ENCODE measurements at places on chromosomes 16 and 17.
A peak's percentile ranks its signal among the peaks of the same experiment; 100 is the strongest.

DNA sequence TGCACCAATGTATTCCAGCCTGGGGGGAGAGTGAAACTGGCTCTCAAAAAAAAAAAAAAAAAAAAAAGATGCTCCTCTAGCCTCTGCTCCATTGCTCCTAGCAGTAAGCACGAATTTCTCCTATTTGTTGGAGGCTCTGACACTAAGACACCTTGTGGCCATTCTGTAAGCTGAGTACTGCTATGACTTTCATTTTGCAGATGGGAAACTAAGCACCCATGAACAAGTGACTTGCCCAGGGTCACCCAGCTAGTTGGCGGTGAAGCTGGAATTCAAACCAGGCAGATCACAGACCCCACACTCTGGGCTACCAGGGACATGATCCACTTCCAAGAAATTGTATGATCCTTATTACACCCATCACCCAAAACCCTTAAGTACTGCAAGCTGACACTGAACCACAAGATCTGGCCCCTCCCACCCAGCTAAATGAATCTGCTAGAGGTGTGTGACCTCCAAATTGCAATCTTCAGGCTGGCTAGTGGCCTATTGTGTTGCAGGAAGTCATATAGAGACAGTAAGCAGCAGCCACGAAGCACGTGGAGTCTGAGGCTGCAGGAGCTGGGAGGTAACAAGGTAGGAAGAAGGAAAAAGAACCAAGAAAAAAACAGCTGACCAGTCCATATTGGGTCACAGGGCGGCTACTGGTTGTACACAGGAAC is 209.4 kb downstream of the XYLT1 start:
- DNase-seq: no peak

DNA sequence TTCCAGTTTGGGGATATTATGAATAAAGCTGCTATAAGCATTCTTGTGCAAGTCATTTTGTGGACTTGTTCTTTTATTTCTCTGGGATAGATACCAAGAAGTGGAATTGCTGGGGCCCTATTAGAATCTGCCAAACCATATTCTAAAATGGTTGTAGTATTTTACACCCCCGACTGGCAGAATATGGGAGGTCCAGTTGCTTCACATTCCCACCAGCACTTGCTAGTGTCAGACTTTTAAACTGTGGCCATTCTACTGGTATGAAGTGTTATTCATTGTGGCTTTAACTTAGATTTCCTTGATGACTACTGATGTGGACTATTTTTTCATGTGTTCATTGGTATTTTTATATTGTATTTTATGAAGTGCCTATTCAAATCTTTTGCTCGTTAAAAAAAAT is 18.1 kb upstream of the NUP93 start:
- DNase-seq: no peak

DNA sequence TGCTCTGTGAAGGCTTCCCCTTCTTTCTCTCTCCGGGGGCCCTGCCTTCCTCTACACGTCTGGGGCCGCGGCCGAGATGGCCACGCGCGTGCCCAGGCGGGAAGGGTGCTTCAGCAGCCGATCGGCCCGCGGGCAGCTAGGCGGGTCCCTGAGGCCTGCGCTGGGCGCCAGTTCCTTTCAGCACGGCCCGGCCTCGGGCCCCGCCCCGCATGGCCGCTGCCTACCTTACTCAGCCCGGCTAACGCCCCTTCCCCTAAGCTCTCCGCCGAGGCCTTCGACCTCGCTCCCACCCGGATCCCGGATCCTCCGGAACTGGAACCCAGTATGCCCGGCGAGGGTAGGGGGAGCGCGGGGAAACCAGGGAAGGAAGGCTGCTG is 335 bp downstream of the TMEM11 start:
- DNase-seq: peak; percentile 75

- no peak for DNase-seq
Observed at GRCh38 chr17:75692976-75693375, 25.8 kb downstream of the SAP30BP start.

DNA sequence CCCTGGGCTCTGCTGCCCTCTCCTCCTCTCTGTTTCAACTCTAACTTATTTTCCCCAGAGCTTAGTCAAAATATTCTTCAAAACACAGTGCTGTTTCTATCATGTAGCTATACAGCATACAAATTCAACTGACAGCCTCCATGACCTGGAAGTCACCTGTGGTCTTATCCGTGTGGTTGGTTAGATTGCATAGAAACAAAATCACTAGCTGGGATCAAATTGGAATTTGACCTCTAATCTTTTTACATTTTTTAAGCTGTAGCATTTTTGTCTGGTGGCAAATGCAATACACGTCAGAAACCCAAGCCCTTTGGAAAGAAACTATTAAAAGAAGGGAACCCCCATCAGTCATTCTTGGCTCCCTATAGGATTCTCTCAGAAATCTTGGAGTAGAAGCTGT is 57.3 kb downstream of the ABCC12 start:
- DNase-seq: no peak

GRCh38 chr16:11452746-11453389 is 107.6 kb downstream of the RMI2 start:
- DNase-seq: no peak

DNA sequence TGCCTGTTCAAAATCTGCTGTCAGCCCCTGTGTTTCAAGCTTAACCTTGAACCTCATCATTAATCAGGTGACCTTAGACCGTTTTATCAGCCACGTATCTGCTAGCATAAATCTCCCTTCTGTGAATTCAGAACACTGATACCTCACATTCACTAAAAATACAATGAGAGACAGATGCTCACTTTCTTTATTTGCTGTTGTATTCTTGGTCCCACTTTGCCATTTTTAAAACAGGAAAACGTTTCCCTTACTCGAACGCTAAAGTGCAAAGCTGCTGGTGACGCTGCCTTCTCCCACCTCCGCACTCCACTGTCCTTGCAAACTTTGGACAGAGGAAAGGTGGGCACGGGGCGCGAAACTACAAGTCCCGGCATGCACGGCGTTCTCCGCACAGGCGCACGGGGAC is 220 bp upstream of the ARHGAP44 start:
- DNase-seq: no peak

Measured in hepatocyte (in vitro differentiated cells).